ENCODE measurements at places on chromosomes 12 and 14. TPM values are rescaled to one million over a fixed set of nuclear protein-coding genes. Genes with fewer than 3 reads are reported as not detected.

LHX5 gene
- not detected for total RNA-seq

NOP9 gene
- total RNA-seq: 17.5 TPM

DNA sequence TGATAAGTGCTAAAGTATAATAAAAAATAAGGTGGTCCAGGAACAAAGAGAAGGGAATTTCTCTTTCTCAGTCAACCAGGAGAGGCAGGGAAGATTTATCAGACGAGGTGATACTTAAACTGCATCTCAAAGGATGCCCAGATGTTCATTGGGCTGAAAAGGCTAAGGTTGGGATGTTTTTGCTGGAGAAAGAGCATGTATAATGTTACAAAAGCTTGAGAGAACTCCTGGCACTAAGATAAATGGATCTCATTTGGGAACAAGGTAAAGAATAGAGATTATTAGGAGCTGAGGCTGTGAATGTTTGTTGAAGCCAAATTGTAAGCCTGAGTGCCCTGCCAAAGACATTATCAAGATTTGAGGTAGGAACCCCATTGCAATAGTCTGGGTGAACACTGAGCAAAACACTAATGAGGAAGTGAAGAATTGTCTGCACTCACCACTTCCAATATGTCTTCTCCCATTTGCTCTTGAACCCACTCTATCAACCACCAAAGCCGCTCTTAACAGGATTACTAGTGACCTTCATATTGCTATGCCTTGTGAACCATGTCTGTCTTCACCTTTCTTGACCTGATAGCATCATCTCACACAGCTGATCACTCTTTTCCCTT is 149.0 kb upstream of the ARID2 start:
- no peak for DNase-seq

DNA sequence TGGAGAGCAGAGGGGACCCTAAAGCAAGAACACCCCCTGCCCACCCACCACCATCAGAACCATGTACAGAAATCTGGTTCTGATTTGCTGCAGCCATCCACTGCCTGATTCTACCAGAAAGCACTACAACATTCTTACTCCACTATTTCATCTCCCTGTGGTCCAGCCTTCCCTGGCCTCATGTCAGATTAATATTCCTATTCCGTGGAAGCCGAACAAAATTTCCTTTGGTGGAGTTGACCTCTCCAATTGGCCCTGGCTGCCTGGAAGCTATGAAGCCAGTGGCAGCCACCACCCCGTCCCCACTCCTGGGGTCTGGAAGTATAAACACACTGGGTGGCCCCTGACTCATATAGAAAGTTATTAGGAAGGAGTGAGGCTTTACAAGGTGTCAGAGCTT is 60.2 kb downstream of the ANO2 start:
- no peak for DNase-seq

GRCh38 chr14:100302616-100303015 is 3.6 kb downstream of the SLC25A29 start:
- no peak for DNase-seq

GRCh38 chr12:116693286-116694227 is 44.3 kb downstream of the SPRING1 start:
- DNase-seq: peak; percentile 50

GZMB gene
- 0.73 TPM for total RNA-seq

DNA sequence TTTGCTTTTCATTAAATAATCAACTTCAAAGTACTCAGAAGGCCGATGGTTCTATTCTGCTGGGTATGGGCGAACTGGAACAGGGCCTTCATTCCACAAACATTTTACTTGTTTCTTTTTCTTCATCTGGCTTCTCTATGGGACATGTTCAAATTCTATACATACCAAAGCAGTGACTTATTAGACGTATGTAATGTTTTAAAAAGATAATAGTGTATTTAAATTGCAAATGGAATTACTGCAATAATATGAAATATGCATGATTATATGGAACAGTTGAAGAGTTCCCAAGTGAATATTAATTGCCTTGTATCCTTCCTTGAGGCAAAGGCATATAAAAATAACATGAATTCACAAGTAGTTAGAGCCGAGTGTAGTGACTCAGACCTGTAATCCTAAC is 75.5 kb downstream of the FAR2 start:
- DNase-seq: no peak

MMP17 gene
- 1.7 TPM for total RNA-seq

GRCh38 chr12:79046021-79046420 is 181.4 kb downstream of the SYT1 start:
- DNase-seq: no peak

GRCh38 chr14:45135156-45135555 is 574 bp upstream of the FANCM start:
- no peak for DNase-seq

CYP46A1 gene
- 4.7 TPM for total RNA-seq

DNA sequence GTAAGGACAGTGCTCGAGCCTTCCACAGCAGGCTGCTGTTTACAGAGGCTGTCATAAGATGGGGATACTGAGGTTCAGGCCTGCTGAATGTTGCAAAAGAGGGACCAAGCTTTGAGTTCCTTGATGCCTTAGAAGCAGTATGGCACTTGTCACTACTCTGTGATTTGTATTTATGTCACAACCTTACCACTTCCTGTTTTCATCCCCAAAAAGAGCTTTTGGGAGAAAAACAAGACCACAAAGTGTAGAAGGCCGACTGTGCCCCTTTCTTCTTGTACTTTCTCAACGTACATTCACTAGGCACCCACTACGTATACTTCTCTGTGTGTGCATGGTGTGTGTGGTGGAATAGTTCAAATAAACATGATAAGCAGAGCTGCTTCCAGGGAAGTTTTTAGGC is 90.1 kb downstream of the DRAM1 start:
- no peak for DNase-seq

GRCh38 chr12:30144777-30145683 is 361.3 kb upstream of the TMTC1 start:
- no peak for DNase-seq

DNA sequence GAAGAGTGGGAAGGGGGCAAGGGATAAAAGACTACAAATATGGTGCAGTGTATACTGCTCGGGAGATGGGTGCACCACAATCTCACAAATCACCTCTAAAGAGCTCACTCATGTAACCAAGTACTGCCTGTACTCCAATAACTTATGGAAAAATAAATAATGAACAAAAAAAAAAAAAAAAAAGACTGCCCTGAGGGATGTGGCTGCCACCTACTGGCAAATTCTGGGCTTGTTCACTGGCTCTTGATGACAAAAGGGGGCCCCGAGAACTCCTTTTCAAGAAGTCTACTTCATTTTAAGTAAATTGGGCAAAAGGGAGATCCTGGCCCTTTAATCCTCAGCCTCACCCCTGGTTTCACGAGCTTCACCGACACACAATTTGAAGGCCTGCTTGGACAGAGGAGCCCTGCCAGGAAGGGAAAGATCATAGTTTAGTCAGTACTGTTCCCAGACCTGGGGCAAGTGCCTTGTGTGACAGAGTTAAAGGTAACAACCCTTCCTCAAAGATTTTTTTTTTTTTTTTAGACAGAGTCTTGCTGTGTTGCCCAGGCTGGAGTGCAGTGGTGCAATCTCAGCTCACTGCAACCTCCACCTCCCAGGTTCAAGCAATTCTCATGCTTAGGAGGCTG is 26.1 kb upstream of the STAC3 start:
- no peak for DNase-seq

- no peak for DNase-seq
These were observed 10.5 kb downstream of the ZBTB1 start for GRCh38 chr14:64515053-64515452.

DNA sequence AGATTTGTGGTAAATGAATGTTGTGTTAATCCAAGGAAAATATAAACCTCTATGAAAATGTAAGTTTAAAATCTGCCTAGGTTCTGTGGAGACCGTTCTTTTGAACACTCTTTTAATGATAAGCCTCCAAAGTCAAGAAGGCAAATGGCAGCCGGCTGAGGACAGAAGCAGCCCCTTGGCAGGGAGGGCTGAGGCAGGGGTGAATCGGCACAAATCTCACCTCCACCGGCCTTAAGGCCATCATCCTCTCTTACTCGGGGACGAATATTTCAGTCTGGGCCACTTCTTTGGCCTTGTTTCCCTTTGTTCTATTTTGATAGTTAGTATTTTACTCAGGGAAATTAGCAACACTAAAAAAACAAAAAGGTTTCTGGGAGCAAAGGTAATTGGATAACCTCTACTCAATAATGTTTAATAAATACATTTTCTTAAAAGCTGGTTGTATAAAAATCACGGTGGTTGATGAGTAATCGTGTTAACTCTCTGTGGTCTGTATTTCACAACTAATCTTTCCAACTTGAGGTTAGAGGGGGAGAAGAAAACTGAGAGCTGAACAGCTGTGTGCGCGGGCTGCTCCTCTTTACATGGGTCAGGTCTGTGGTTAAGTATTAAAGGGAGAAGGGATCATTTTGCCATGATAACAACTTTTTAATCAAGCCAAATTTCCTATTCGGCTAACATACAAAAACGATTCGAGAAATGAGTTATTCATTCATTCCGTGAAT is 18.6 kb downstream of the LGMN start:
- DNase-seq: no peak

GRCh38 chr14:103867523-103867953 is 20.2 kb upstream of the PPP1R13B start:
- DNase-seq: peak; percentile 60

- DNase-seq: peak; percentile 66
These were observed 23.4 kb downstream of the MAP1LC3B2 start for GRCh38 chr12:116582610-116583009.

PMCH gene
- not detected for total RNA-seq

GRCh38 chr12:3101309-3102024 is 24.3 kb downstream of the TSPAN9 start:
- no peak for DNase-seq

SRGAP1 gene
- 4.3 TPM for total RNA-seq

- no peak for DNase-seq
These were observed 51.4 kb upstream of the SLC6A15 start for GRCh38 chr12:84964048-84964447.

- no peak for DNase-seq
These were observed 47.1 kb upstream of the PPP2R5C start for GRCh38 chr14:101714394-101714793.

DNA sequence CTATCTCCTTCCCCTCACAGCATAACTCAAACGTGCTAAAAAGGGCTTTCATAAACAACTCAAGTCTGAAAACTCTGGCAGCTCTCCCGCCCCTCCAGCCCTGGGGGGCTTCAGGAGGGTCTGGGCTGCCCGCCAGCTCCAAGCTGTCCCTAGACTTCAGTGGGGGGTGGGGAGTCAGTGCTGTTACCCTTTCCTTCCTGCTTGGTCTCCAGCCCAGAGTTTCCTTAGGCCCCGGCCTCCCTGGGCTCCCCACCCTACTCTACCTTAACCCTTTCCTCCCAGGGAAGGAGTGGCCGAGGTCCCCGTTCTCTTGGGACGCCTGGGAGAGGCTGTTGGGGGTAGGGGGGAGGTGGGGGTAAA is 530 bp upstream of the NYNRIN start:
- peak; percentile 49 for DNase-seq

- no peak for DNase-seq
These were observed 253.9 kb downstream of the FOXN3 start for GRCh38 chr14:89163031-89163636.

DNA sequence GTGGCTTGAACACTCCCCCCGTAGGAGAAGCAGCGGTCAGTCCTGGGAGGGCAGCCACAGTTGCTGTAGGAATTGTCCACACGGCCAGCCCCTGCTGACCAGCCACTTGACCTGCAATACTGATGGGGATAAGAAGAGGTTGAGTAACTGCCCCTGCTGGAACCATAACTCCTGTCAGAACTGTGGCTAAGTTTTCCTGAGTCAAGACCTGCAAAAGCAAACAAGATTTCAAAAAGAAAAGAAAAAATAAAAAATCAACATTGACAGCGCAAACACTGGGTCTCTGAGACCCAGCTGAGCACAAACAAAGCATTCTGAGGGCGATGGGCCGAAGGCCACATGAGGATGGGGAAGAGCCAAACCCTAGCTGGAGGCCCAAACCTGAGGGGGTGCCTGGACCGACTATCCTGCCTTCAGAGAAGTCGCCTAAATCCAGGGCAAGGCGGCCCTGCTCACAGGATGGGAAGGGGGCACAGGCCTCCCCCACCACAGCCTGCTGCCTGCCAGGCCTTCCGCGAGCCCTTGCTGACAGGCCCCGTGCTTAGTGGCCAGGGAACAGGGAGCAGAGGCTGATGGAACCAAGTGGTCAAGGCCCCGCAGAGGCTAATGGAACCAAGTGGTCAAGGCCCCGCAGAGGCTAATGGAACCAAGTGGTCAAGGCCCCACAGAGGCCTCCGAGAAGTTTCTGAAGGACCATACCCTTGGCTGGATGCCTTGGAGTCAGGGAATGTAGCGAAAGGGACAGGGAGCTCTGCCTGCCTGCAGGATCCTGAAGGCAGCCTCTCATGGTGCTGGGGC is 19.1 kb downstream of the POU6F1 start:
- no peak for DNase-seq

B4GALNT1 gene
- total RNA-seq: 3.3 TPM
